Right kidney (tissue), 9 donors: ENCODE measurements at places on chromosomes 5 and 9.

DNA sequence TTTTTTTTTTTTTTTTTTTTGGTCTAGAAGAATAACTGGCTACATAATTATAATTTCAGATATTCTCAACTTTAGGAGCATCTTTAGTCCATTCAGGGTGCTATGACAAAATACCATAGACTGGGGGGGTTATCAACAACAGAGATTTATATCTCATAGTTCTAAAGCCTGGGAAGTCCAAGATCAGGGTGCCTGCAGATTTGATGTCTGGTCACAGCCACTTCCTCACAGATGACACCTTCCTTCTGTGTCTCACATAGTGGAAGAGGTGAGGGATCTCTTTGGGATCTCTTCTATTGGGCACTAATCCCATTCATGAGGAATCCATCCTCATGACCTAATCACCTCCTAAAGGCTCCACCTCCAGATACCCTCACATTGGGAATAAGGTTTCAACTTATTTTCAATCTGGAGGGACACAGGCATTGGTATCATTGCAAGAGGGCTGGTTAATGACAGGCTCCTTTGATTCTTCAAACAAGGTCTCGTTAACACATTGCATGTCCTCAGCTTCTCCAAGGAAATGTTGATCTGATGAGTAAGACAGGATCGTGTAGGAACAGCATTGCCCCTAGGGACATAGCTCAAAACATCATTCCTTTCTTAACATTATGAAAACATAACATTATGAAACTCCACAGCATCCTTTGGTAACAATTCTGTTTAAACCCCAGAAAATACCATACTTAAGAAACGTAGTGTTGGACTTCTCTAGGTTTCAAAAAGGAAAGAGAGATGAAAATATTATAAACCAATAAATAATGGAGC, 372.4 kb downstream of the SEMA5A start:
- DNase-seq: no peak

- DNase-seq: no peak
Observed at GRCh38 chr9:114276908-114277821, 45.7 kb upstream of the ORM1 start.

DNA sequence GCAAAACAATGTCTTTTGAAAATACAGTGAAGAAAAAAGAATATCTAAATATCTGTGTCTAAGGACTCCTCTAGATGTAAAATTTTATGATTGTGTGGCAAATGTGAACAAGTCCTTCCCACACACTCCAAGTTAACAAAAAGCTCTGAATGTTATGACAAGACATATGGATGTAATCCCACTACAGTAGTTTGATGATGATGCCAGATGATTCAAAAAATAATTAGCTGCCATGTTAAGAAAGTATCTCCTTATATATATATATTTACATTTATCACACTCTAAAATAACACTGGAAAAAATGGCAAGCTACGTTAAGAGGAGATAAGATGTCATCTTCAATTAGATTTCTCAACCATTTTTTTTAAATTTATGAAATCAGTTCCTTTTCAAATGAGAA, 178.5 kb downstream of the NFIB start:
- no peak for DNase-seq

- DNase-seq: peak; percentile 90
Observed at GRCh38 chr5:138033386-138033808, 518 bp upstream of the FAM13B start.

- DNase-seq: no peak
Observed at GRCh38 chr9:16039218-16039987, 486.6 kb downstream of the CCDC171 start.

GRCh38 chr5:136802383-136802782, 437.0 kb upstream of the TRPC7 start:
- no peak for DNase-seq

- DNase-seq: no peak
Observed at GRCh38 chr5:123776761-123777160, 264.8 kb downstream of the CSNK1G3 start.

DNA sequence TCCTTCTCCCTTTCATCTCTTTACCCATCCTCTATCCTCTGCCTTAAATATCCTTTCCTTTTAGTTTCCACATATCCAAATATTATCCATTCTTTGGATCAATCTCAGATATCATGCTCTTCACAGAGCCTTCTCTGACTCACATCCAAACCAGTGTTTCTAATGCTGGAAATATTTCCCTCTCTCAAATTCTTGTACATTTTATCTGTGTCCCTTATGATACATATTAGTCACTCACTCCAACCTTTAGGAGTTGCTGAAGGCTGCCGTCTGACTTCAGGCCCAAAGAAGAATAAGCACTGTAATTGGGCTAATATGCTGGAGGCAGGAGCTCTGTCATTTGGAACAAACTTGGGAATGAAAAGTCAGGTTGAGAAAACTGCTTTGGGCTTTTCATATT, 156.4 kb upstream of the RUSC2 start:
- no peak for DNase-seq

- DNase-seq: no peak
Observed at GRCh38 chr5:95715799-95716461, 15.2 kb upstream of the RHOBTB3 start.

GRCh38 chr5:104372376-104372775, 809.8 kb upstream of the NUDT12 start:
- DNase-seq: no peak

DNA sequence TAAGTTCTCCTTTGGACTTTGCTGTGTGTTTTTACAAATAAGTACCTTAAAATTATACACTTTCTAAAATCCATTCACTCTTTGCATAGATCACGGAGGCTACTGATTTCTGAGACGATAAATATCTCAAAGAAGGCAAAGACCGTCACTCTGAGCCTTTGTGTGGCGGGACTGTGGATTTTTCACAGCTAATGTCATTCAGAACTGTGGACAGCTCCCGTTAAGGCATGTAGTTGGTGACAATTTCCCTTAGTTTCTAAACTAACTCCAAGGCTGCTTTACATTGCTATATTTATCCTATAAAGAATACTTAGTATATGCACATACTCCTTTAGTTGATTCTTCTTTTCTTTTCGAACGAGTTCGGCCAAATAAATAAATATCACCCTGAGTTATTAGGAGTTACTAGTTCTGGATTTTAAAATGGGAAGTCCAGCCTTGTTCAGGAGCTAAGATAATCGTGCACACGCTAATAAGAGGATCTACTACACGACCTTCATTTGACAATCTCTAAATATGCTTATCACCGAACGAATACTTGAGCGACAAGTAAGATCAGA, 1.8 kb downstream of the HCN1 start:
- peak; percentile 1 for DNase-seq

DNA sequence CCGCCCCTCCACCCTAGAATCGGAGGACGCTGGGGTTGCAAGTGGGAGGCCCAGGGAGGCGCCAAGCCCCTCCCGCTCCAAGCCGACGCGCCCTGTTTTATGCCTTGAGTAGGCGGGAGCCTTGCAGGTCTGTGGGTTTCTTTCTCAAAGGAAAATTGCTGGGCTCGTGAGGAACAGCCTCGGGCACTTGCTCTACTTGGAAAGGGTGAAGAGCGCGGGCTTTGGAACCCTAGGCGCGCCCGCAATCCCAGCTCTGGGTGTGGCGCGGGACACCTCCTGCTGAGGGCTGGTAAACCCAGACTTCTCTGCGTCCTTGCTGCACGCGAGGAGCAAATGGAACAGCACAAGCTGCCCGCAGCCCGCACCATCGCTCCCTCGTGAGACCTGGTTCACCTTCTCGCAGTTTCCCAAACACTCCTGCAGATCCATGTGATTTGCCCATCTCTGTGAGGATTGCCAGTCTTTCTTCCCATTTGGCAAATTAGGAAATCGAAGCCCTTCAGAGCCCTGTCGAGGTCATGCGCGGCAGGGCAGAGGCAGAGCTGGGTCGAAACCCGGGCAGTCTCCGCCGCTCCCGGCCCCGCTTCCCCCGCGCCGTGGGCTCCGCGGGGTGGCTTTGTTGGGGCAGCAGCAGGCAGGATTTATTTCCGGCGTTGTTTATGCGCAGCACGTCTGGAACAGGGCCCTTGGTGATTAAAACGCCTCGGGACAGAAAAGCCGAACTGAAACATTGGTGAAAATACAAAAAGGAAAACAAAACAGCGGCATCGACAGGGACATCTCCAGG, 98.4 kb upstream of the CPLX2 start:
- DNase-seq: no peak

DNA sequence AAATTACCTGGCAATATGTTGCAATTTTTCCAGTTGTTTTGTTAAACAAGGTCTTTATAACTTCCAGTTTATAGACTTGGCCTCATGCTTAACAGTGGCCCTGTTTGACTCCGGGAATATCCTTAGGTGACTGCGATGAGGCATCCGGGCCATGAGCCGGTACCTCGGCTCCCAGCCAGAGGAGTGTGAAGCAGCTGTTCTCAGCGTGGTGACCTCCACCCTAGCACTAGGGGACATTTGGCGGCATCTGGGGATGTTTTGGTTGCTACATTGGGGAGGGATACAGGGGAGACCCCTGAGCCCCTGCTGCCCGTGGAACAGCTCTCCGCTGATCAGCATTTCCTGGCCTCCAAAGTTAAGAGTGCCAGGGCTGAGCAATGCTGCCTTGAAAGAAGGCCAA, 533.4 kb downstream of the IRX1 start:
- DNase-seq: no peak

GRCh38 chr5:175750511-175750931, 92.7 kb downstream of the HRH2 start:
- DNase-seq: no peak

- DNase-seq: no peak
Observed at GRCh38 chr9:7403839-7404487, 395.6 kb downstream of the DMAC1 start.

DNA sequence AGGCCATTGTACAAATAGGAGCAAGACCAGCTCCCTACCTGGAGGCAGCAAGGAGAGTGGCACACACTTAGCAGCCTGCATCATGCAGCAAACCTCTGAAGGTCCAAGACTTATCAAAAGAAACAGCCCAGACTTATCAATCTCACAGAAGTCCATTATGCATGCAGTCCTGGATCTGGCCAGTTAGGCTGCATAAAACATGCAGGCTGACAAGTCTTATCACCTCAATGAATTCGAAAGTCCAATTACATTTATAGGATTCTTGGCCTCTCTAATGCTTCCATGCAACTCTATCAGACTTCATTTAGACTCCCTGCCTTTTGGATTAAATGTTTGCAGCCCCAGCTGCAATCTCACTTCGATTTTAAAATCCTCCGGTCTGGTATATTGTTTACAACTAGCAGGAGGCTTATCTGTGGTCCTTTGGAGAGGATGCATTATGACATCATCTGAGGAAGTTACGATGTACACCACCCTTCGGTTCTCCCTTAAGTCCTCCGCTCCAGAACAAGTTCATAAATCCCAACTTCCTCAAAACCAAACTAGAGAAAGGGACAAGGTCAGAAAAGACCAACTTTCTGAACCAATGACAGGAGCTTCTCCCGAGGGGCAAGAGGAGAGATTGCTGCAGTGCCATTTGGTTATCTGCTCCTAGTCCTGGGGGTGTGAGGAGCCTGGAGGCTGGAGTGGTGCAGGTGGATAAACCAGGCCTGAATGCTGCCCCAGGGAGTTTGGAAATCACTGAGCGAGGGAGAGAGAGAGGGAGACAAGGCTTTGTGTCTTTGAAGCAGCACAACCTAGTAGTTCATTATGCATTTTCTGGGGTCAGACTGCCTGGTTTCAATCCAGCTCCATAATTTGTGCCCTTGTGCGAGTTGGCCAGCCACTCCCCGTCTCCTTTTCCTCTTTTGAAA, 313.9 kb downstream of the TLE1 start:
- no peak for DNase-seq

DNA sequence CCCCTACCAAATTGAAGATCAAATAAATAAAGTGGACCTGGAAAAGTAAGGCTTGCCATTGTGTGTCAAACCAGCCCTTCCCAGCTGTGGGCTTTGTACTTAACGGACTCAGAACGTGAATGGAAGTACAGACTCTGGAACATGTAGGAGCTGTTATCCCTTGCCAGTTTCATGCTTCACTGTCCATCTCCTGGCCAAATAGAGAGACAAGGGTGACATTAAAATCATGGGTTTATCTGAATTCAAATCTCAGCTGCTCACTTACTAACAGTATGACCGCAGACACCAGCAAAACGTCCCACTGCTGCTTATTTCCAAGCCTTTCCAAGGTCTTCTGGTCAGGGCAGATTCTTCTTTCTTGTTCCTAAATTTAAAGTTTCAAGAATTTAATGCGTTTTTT, 52.2 kb downstream of the EXOSC2 start:
- DNase-seq: no peak

- DNase-seq: no peak
Observed at GRCh38 chr5:115295777-115296123, 704 bp downstream of the CCDC112 start.

DNA sequence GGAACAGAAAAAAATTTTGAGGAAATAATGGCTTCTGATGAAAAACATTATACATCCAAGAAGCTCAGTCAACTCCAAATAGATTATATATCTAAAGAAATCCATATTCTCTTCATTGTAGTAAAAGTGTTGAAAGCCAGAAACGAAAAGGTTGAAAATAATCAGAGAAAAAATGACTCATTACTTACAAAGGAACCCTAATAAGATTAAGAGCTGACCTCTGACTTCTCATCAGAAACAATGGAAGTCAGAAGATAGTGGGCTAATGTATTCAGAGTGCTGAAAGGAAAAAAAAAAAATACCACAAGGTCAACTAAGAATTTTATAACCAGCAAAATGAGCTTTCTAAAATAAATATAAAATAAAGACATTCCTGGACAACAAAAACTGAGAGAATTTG, 60.0 kb downstream of the HSD17B4 start:
- no peak for DNase-seq

GRCh38 chr9:71357346-71357745, 235.9 kb upstream of the TRPM3 start:
- DNase-seq: no peak

DNA sequence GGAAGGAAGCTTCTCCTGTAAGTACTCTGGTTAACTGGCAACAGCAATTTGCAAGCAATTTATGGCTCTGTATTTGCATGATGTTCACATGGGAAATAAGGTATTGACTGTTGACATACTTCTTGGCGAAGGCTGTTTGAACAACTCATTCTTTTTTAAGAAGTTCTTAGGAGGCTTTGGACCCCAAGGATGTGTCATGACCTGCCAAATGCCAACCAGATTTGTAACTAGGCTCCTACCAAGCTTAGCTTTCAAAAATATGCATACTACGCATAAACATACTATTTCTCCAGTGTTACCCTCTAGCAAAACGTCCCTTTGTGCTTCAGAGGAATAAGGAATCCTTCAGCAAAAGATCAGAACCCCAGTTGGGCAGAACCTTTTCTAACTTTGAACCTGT, 165.2 kb upstream of the MSX2 start:
- DNase-seq: no peak

- DNase-seq: no peak
Observed at GRCh38 chr9:13952906-13953305, 361.0 kb downstream of the NFIB start.

DNA sequence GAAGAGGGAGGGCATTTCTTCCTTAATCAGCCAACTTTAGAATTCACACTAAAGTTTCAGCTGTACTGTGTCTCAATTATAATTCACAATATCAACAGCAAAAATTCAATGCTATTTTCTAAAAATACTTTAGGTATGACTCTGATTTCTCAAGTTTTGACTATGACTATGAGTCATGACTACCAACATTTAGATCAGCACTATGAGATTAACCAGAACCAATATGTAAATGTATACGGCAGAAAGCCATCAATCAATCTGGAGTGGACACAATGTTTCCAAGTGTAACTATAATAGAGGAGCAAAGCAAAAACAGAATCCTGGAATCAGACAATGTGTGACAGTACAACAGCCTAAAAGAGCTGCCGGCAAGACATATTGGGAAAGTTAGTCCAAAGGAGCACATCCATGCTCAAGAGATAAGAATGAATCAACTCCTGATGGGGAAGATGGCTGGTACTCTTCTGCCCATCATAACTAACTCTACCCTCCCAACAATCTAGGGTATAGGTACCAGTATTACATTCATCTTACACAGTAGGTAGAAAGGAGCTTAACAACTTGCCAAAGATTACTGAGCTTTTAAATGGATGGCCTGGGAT, 294.4 kb downstream of the SEMA5A start:
- no peak for DNase-seq
